ENCODE measurements at places on chromosomes 1 and 21. TPM values are rescaled to one million over a fixed set of nuclear protein-coding genes. Genes with fewer than 3 reads are reported as not detected.

The LRRN2 gene
- 3.9 TPM for total RNA-seq

The CNR2 gene
- total RNA-seq, result under 0.01 TPM

- DNase-seq, result no peak
These were observed 21.1 kb downstream of the FMO5 start for GRCh38 chr1:147204080-147204479.

DNA sequence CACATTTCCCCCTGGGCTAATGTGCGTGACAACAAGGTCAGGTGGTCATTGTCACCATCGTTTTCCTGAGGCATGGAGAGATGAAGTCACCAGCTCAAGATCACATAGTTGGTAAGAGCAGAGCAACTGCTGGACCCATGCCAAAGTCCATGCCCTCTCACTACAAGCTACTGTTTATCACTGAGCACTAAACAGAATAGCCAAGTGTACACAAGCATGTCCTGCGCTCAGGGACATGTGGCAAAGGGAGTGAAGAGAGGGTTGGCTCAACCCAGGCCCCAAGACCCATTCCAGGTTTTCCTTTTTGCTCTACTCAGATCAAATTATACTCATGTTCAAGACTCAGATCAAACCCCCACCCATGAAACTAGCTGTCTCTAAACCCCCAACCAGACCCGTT lies 20.8 kb downstream of the LRRC52 start:
- DNase-seq, result no peak

DNA sequence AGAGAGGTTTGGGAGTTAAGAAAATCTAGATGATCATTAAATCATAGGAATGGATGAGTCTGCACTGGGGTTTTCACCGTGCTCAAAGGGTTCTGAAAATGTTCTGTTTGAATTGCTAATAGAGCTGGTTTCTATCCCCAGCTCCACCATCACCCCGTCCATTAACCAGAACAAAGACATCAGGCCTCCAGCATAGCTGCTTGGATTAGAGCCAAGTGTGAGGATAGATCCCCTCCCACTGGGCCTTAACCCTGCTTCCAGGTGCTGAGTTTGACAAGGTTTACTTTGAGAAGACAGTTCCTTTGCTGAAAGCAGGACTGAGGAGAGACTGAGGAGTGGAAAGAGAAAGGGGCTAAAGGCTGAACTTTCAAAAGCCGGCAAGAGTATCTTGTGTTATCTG lies 48.3 kb downstream of the MPZL1 start:
- DNase-seq, result no peak

GRCh38 chr1:213598263-213598662 lies 389.5 kb upstream of the PROX1 start:
- DNase-seq, result no peak

DNA sequence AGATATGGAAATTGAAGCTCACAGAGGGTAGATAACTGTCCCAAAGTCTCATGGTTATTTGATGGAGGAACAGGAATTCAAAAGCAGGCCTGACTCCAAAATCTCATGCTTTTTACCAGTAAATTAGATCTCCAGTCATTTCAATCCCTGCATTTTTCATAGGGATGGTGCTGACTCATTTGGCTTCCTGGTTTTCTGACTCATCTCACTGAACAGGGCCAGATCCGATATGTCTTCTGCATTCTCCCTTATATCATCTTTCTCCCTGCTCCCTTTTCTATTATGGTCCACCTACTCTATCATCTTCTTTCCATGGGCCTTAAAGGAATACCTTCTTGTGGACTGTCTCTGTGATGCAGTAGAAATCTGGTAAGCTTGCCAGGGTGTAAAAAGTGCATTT lies 187.2 kb downstream of the FGGY start:
- DNase-seq, result peak; percentile 91

DNA sequence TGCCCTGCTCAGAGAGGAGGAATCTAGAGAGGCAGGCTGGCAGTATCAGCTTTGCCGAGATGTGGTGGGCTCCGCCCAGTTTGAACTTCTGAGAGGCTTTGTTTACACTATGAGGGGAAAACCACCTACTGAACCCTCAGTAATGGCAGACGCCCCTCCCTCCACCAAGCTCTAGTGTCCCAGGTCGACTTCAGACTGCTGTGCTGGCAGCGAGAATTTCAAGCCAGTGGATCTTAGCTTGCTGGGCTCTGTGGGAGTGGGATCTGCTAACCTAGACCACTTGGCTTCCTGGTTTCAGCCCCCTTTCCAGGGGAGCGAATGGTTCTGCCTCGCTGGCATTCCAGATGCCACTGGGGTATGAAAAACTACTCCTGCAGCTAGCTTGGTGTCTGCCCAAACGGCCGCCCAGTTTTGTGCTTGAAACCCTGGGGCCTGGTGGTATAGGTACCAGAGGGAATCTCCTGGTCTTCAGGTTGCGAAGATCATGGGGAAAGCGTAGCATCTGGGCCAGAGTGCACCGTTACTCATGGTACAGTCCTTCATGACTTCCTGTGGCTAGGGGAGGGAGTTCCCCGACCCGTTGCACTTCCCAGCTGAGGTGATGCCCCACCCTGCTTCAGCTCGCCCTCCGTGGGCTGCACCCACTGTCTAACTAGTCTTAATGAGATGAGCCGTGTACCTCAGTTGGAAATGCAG lies 43.6 kb downstream of the C21orf91 start:
- DNase-seq, result no peak

Measured in umbilical cord (tissue), 2 donors.